ENCODE measurements at places on chromosomes 11 and 22. TPM values are rescaled to one million over a fixed set of nuclear protein-coding genes. Genes with fewer than 3 reads are reported as not detected.

DNA sequence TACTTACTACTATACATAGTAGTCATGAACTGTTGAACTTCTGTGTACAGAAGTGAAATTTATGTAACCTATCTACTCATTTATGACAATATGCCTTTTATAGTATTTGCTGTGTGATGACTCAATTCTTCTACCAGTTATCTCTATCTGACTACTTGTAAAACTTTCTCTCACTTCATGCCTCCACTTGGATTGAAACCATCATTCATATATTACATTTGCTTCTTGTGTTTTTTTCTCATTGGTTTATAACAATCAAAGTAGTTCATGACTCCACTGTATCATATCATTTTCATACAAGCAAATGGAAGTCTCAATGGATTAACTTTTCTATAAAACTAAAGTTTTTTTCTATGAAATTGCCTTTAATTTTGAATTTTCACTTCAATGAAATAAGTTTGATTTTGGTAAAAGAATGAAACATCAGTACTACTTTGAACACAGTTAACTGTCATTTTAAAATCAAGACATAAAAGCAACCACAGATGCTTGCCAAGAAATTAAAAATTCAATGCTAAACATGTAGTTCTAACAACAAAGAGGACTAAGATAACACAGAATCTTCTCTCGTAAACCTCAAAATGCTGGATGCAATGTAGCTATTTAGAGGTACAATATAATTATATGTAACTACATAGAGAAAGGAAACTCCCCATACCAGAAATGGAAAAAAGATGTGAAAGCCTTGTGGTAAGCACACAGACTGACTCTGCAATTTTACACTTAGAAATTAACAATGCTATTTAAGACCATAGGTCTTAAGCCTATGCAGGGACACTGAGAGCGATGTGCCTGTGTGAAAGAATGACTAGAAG, 27.6 kb upstream of the EXPH5 start:
- no peak for DNase-seq

DNA sequence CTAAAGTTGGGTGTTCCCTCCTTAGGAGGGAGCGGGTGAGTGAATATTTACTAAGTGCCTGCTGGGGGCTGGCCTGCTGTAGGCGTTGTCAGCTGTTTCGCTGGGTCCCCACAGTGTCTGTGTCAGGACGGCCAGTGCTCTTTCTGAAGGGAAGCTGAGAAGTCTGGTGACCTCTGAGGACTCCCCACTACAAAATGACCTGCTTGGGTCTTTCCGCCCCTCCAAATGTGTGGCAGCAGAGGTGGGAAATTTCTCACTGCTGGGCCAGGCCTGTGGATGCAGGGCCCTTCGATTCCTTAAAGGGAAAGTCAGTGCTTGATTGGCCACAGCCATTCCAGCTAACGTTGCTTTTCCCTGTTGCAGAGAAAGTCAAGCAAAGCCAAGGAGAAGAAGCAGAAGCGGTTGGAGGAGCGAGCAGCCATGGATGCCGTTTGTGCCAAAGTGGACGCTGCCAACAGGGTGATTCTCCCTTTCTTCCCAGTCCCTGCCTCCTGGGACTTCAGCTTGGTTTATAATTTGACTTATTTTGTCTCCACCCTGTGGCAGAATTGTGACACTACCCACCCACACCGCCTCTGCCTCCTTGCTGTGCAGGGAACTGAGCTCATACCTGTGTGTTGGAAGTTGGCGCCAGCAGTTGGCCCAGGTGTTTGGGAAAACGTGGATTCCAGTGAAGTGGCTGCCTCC, 6.8 kb downstream of the NAA40 start:
- peak; percentile 72 for DNase-seq

DNA sequence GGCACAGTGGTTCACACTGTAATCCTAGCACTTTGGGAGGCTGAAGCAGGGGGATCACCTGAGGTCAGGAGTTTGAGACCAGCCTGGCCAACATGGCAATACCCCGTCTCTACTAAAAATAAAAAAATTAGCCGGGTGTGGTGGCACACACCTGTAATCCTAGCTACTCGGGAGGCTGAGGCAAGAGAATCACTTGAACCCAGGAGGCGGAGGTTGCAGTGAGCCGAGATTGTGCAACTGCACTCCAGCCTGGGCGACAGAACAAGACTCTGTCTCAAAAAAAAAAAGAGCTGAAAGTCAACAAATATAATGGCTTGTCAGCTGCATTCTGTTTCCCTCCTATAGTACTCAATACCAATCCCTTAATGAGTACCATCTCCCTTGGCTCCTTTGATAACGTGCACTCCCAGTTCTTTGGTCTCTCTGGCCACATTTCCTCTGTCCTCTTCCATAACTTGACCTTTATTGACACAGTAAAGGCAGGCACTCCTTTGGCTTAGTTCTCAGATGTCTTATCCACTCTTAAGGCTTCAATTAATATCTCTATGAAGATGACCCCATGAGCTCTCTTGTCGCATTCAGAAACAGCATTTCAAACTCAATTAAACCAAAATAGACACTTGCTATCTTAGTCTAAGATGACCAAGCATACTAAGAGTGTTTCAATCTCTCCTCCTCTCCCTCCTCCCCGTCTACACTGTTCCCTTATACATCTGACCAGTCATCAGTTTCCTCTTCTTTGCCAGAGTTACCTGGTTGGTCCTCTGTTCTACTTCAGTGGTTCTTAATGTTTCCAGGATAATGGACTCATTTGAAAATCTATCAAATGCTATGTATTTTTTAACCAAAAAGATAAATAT, 4.8 kb downstream of the MAPK1 start:
- no peak for DNase-seq

GRCh38 chr11:9125185-9125886, 33.9 kb upstream of the SCUBE2 start:
- no peak for DNase-seq

GRCh38 chr11:69114362-69114761, 41.4 kb upstream of the SMIM38 start:
- no peak for DNase-seq

GRCh38 chr22:19872779-19873137, 18.1 kb upstream of the GNB1L start:
- peak; percentile 13 for DNase-seq

DNA sequence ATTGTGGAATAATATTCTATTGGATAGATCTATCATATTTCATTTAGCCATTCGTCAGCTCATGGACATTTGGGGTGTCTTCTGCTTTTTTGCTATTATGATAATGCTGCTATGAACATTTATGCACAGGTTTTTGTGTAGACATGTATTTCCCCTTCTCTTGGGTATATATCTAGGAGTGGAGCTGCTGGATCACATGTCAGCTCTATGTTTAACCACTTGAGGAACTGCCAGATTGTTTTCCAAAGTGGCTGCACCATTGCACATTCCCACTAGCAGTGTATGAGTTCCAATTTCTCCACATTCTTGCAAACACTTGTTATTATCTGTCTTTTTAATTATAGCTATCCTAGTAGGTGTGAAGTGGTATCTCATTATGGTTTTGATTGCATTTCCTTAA, 75.0 kb downstream of the C11orf65 start:
- DNase-seq: no peak

GRCh38 chr11:126494831-126495230, 139.3 kb downstream of the ST3GAL4 start:
- no peak for DNase-seq

DNA sequence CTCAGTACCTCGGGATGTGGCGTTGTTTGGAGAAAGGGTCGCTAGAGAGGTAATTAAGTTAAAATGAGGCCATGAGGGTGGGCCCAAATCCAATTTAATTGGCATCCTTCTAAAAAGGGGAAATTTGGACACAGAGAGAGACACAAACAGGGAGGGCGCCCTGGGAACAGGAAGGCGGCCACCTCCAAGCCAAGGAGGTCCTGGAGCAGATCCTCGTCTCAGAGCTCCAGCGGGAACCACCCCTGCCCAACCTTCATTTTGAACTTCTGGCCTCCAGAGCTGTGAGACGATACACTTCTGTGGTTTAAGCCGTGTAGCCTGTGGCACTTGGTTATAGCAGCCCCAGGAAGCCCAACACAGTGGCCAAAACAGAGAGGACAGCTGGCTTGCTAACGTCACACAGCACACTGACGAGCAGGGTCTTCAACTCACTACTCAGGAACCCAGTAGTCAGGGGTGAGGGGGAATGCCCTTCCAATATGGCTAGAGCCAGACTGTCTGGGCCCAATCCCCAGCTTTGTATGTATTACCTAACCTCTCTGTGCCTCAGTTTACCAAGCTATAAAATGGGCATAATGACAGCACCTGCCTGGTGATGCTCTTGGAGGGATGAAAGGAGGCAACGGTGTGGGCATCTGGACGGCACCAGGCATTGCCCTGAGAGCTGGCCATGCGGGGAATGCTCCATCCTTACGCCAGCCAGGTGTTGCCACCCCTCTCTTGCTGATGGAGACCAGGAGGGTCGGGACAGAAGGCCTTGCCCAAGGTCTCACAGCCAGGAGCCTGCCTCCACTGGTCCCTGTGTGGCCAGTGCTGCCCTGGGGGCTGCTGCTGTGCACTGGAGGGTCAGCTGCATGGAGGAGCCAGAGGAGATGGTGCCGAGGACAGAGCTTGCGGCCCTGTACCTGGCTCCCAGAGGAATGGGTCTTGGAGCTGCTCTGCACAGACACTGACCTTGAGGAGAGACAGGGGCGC, 53.3 kb upstream of the LINC01488 start:
- DNase-seq: no peak

TMPRSS5 gene
- 1.3 TPM for total RNA-seq

TUBA8 gene
- total RNA-seq: 3.7 TPM

FADS1 gene
- 155 TPM for total RNA-seq

OR52I2 gene
- total RNA-seq: 0.49 TPM
